ENCODE measurements at places on chromosomes 13 and 19.

GRCh38 chr19:46974181-46974580, 45.5 kb upstream of the NPAS1 start:
- no peak for DNase-seq

GRCh38 chr19:917323-918151, at the start of gene KISS1R:
KISS1R (plus strand) TSS chr19:917333; CDS start chr19:917503, 170 bp downstream.
- DNase-seq = no peak

GRCh38 chr13:20294497-20294896, 62.4 kb upstream of the GJB6 start:
- DNase-seq = no peak

GRCh38 chr19:46299004-46299509, 2.2 kb downstream of the HIF3A start:
- DNase-seq = peak; percentile 76

GRCh38 chr19:28956961-28957360, 256.0 kb downstream of the UQCRFS1 start:
- DNase-seq = no peak

DNA sequence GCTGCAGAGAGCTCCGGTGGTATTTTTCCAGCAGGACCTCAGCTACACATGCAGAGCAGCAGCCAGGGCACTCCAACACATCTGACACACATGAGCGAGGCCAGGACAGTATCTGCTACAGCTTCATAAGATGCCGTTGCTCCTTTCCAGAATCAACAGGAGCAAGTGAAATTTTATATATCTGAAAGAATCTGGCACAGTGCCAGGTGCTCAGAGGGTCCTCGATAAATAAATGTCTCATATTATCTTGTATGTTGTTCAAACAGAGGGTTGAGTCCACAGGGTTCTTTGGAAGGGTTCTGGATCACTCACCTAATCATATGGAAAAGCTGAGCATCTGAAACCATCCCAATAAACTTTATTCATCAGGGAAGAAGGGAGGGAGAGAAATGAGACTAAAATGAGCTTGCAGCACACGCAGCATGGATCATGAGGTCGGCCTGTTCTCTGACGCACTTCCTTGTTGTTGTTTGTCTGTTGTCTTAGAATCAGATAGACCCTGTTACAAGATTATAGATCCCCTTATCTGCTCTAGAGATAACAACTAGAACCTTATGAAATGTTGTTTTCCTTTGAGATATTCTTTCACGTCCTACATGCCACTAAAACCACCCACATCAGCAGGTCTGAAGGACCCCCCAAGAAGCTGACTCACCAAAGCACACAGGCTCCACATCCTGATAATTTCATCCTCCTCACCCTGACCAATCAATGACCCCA, 3.2 kb upstream of the METTL21C start:
- no peak for DNase-seq

- DNase-seq = no peak
These were observed 85.3 kb downstream of the KCTD12 start for GRCh38 chr13:76800943-76801342.

- DNase-seq = peak; percentile 54
These were observed 20.3 kb downstream of the ACTN4 start for GRCh38 chr19:38667661-38668171.

DNA sequence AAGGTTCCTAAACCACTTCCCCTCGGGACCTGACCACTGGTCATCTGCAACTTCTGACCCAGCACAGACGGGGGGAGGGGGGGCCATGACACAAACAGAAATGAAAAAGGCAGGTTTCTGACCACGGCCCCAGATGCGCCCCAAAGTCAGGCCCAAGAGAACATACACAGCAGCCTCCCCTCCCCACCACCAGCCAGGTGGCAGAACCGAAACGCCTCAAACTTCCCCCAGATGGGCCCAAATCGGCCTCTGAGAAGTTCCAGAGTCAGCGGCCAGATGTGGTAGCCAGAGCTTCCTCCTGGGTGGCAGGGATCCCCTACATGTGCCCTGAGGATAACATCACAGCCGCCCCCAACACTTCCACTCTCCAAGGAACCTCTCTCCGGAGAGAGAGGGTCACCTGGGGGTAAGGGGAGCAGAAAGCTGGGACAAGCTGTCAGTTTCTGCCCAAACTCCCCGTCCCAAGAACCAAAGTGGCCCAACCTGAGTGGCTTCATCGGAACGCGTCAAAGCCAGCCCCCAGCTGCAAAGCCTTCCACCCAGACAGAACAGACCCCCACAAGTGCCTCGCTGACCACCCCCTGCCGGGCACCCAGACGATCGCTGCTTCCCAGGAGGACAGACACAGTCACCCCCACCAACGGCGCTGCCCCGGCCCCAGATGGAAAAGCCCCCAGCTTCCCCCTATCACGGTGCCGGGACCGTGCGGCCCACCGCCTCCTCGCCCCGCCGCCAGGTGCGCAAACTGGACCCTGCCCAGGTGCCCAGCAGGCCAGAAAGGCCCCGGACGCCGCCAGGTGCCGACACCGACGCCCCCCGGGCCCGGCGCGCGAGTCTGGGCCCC, 800 bp downstream of the ELL start:
- DNase-seq = peak; percentile 40

DNA sequence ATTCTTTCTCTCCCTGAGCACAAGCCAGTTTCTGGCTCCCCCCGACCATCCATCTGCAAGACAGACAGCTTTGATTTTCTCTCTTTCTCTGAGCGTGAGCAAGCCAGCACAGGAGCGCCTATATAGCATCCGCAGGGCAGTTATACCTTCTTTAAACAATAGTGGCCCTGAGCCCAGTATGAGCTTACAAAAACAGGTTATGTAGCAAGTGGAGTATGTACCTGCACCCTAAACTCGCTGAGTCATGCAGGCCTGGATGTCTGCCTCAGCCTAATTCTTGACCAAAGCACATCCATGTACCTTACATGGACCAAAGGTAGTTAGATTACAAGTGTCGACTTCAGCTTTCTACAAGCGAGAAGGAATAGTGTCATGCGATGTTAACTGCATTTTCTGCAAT, 61.7 kb downstream of the RAP2A start:
- no peak for DNase-seq

- DNase-seq = no peak
These were observed 36.2 kb upstream of the LRCH1 start for GRCh38 chr13:46516599-46517338.

- no peak for DNase-seq
These were observed 18.5 kb downstream of the UGGT2 start for GRCh38 chr13:96034662-96035061.

DNA sequence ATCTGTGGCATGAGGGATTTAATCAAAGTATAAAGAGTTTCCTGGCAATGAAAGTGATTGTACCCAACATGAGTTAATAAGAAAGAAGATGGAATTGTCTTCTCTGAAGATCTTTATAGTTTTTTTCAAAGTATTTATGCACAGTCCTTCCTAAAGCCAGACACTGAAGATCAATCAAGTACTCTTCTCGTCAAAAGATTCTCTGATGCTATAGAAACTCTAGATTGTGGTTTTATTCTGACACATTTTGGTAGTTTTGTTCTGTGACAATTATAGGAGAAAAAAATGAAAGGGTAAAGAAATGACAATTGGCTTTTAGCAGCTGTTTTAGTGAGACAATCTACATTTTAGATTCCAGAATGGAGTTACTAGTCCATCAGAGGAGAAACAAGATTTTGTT, 10.4 kb upstream of the ENOX1 start:
- DNase-seq = no peak

DNA sequence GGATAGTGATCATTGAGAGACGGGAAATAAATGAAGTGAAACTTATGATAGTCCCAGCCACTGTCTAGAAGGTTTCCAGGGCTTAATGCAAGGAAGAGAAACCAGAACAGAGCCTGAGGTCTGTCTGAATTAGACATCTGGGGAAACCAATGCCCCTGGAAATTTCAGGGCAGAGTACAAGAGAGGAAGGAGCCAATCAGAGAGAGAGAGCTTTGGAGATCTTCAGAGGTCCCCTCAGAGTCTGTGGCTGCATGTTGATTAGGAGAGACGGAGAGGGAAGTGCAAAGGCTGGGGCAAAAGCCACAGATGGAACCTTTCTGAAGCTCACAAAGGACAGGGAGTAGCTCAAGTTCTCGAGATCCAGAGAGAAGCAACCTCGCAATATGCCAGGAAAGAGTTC, 378.0 kb downstream of the DNAJC15 start:
- no peak for DNase-seq
